ENCODE measurements at places on chromosomes 1 and 21. TPM values are rescaled to one million over a fixed set of nuclear protein-coding genes. Genes with fewer than 3 reads are reported as not detected.
A peak's percentile ranks its signal among the peaks of the same experiment; 100 is the strongest.

GRCh38 chr1:116753312-116753711, 918 bp upstream of the CD2 start:
- DNase-seq = no peak

GRCh38 chr1:184590163-184590750, 164.4 kb downstream of the EDEM3 start:
- DNase-seq = peak; percentile 77

DNA sequence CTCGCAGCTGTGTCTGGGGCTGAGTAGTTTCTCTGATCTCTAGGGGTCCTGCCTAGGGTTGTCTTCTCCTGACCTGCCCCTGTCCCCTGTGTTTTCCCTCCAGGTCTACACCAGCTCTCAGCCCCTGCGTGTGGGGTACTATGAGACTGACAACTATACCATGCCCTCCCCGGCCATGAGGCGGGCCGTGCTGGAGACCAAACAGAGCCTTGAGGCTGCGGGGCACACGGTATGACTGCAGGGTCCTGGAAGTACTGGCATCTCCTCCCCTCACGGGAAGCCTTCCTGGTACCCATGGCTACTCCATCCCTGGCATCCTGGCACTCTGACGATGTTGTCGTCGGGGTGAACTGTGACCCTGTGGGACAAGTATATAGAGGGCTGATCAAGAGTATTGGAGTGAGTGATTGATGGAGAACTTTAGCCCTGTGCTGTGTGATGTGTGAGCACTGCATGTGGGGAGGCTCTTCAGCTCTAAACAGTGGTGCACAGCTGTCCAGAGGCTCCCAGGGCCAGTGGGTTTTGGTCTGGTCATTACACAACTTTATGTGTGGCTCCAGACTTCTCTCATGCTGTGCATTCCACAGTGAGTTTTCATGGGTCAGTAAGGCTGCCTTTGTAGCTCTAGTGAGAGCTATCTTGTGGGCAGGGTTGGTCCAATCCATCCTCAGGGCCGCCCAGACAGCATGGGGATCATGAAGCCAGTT, 14.4 kb downstream of the FAAH start:
- no peak for DNase-seq

MCOLN3 gene
- total RNA-seq = 3.2 TPM

GRCh38 chr1:29458737-29459619, 222.7 kb downstream of the PTPRU start:
- no peak for DNase-seq

DNA sequence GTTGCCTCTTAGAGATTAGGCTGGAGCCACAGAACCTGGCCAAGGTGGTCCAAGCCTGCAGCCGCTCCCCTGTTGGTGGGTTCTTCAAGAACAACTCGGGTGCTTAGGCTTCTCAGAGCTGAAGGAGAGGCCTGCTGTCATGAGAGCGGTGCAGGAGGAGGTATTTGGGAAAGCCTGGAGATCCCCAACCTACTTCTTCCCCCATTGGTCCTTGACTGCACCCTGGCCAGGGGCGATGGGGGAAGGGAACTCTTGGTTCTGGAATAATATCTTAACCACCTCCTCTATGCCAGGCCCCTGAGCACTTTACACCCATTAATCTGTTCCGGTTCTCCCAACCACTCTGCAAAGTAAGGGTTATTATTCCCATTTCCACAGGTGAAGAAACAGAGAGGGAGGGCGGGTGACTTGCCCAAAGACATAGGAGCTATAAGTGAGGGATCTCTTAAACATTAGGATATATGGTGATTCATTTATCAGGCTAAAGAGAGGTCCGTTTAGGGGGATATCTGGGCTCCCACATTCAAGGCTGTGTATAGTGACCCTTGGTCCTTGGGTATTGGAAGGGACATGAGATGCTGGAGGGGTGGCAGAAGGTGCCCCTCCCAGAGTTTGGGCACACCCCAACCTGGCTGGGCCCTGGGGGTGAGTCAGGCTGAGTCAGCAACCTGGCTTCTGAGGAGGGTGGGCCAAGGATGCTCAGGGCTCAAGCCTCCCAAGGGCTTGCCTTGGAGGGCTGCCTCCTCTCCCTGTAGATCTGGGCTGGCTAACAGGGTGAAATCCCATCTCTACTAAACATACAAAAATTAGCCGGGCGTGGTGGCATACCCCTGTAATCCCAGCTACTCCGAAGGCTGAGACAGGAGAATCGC, 5.2 kb downstream of the TRNP1 start:
- no peak for DNase-seq

Data from ureter (tissue), 1 donor.